CD4-positive, alpha-beta memory T cell (primary cell): ENCODE measurements at places on chromosomes 3 and 15.
A peak's percentile ranks its signal among the peaks of the same experiment; 100 is the strongest.

GRCh38 chr3:179150610-179151009 lies 2.5 kb downstream of the PIK3CA start:
- DNase-seq = no peak

- DNase-seq = no peak
Observed at GRCh38 chr15:43279496-43279895, 12.8 kb upstream of the TGM5 start.

DNA sequence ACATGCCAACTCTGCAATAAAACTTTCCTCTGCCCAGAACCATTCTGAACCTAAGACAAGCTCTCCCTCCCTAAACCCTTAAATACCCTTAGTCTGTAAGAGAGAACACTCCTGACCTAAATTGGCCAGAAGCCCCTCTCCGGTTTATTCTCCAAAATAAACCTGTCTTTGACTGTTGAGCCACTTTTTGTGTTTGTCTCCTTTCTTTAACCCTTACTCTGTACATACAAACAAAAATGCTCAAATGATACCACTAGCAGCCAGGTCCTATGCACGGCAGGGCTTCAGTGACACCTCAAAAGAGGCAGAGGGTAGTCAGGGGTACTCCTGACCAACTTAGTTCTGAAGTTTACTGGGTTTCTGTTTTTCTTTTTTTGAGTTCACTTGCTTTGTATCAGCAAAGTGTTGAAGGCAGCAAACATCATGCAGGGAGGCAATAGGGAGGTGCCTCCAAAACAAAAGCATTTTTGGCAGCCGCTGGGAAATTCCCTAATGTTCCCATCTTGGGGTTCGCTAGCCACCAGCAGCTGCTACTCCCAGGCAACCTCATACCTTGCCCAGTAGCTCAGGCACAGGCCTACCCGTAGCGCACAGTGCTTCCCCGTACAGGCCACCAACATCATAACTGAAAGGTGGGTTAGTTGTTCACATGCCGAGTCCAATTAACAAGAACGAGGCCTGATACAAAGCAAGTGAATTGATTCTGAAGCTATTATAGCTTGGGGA lies 62.9 kb upstream of the GCNT3 start:
- no peak for DNase-seq

- DNase-seq = no peak
Observed at GRCh38 chr3:181317508-181317907, 328.0 kb upstream of the DNAJC19 start.

- no peak for DNase-seq
Observed at GRCh38 chr3:32493437-32494414, 8.9 kb downstream of the CMTM6 start.

DNA sequence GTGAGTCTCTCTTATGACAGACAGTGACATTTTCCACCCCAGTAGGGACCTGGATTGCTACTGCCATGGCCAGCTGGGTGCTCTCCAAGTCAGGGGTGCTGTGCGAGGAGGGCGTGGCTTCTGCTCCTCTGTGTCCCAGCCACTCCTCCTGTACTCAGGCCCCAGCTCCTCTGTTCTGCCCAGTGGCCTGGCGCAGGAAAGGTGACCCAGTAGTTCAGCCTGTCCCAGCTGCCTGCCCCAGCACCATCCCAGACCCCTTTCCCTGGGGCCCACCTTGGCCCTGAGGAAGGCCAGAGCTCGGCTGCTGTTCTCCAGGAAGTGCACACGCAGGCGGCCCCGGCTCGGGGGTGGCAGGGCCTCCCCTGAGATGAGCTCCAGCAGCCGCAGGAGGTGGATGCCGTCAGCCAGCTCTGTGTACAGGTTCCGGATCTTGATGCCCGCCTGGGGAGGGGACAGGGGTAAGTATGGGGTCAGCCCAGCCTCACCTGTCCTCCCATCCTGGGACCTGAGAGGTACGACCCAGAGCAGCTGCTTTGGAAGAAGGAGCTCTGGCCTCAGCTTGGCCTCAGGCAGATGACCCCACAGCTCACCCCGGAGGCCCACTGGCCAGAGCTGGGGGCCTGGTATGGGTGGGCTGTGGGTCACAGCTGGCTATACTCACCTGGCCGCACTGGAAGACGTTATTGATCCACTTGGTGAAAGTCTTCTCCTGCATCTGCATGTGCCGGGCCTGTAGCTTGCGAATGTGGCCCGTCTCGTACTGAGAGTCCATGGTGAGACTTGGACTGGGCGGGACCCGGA lies 1.0 kb downstream of the SPTBN5 start:
- DNase-seq = peak; percentile 36

DNA sequence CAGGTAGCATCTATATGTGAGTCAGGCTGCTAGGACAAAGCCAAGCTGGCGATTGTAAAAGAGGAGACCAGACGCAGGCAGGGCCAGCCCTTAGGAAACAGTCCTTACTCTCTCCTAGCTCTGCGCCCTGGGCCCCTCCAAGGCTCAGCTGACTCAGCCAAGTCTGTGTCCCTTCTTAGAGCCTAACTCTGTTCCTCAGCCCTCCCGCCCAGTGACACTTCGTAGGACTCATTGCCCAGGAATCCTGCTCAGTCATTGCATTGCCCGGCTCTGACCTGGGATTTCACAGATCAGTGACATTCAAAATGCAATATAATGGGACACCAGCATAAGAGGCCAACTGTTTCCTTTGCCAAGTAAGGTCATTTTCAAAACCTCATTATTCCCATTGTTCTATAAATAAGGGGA lies 244.2 kb downstream of the TLE3 start:
- no peak for DNase-seq

- no peak for DNase-seq
Observed at GRCh38 chr15:34896183-34896582, 73.4 kb downstream of the AQR start.

GRCh38 chr3:113271594-113272384 lies 60.4 kb downstream of the BOC start:
- DNase-seq = no peak

DNA sequence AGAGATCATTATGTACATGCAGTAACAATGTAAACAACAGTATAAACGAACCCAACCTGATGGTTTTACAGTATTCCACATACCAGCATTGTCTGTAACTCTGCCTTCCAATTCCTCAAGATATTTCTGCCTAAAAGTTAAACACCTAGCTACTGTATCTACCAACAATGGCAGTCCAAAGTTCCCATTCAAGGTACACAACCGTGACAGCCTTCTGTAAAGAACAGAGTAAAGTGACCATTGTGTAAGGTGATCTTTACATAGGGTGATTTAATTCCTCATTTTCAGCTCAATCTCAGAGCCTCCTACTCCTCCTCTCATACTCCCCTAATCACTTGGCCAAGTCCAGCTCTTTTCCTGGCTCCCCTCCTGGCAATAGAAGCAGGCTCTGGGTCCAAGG lies 10.4 kb downstream of the SECISBP2L start:
- no peak for DNase-seq

- no peak for DNase-seq
Observed at GRCh38 chr3:56919797-56920195, 118.0 kb upstream of the ARHGEF3 start.

DNA sequence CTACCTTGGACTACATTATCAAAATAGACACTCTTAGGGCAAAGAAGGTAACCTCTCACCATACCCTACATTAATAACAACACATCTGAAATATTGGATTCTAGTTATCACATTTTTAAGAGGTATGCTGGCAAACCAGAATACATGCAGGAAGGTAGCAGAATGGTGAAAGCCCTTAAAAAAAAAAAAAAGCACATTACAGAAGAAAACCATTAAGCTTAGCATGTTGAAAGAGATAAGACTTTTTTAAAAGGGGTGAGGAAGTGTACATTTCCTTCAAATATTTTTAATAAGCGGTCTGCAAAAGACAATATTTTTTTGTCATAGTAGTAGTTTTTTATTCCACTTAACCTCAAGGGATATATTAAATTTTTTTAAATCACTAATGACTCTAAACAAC lies 46.5 kb upstream of the WDR5B start:
- no peak for DNase-seq
